ENCODE measurements at places on chromosomes 3 and 15.

DNA sequence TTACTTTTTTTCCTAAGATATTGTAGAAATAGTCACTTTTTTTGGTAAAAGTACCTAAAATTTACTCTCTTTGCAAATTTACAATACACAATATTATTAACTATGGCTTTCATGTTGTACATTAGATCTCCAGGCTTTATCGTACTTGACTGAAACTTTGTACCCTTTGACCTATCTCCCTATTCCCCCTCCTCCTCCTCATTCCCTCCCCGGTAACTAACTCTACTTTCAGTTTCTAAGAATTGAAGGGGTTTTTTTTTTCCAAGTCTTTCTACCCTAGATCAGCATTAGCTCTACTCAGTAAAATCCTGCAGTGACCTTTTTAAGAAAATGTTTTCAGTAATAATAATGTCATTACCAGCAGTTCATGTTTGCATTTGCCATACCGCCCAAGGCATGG, 10.1 kb downstream of the HACL1 start:
- DNase-seq: no peak

GRCh38 chr3:50617096-50617791, at the start of gene MAPKAPK3:
Gene MAPKAPK3 (plus strand): TSS chr3:50617151. CDS start chr3:50617566, 415 bp downstream.
- peak; percentile 55 for DNase-seq

GRCh38 chr3:133831966-133832801, 26.6 kb downstream of the SRPRB start:
- DNase-seq: no peak

GRCh38 chr3:183080628-183081027, 18.7 kb downstream of the MCCC1 start:
- no peak for DNase-seq

DNA sequence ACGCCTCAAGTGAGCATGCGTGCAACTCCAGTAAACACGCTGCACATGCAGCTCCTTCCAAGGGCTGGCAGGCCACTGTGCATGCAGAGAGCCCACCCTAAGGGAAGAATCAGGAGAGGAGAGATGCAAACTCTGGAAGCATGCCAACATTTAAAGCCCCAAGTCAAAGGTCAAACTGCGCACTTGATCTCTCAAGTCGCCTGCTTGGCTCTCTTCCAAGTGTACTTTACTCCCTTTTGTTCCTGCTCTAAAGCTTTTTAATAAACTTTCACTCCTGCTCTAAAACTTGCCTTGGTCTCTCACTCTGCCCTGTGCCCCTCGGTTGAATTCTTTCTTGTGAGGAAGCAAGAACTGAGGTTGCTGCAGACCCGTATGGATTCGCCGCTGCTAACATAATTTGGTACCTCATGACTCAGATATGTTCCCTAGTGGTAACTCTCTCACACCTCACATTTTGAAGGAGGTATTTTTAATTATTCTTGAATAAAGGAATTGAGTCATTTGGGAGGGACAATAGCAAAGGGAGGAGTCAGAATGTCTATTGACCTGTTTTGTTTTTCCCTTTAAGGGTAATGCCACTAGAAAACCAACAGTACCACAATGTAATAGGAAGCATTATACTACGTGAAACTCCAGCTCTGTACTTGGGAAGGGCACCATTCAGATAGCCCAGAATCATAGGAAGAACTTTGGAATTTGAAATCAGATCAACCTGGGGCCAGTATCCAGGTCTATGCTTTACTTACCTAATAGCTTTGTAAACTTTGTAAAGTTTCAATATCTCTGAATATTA, 19.6 kb upstream of the DGKG start:
- DNase-seq: no peak

GRCh38 chr3:112498914-112499711, at the start of gene BTLA:
Gene BTLA (minus strand): TSS chr3:112499472. CDS start chr3:112499358, 114 bp downstream.
- DNase-seq: peak; percentile 52

DNA sequence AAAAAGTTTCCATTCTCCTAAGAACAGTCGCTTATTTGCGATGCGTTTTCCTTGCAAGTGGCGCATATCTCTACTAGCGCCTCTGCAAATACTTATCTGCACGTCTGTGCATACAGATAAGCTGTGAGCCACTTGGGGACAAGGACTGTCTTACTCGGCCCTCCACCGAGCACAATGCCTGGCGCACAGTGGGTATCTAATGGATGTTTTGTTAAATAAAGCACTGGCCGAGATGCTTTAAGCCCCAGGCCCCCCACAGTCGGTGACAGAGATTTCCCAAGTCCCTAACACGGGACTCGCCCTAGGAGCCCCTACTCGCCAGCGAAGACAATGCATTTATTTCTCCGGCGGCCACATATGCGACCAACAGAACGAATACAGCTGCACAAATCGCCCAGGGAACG, 503 bp downstream of the HLTF start:
- DNase-seq: peak; percentile 37

GRCh38 chr3:99409961-99410360, 228.4 kb upstream of the COL8A1 start:
- no peak for DNase-seq

- no peak for DNase-seq
Observed at GRCh38 chr15:47707391-47707790, 9.9 kb upstream of the SEMA6D start.

- no peak for DNase-seq
Observed at GRCh38 chr3:189195302-189195701, 23.5 kb downstream of the TPRG1 start.

DNA sequence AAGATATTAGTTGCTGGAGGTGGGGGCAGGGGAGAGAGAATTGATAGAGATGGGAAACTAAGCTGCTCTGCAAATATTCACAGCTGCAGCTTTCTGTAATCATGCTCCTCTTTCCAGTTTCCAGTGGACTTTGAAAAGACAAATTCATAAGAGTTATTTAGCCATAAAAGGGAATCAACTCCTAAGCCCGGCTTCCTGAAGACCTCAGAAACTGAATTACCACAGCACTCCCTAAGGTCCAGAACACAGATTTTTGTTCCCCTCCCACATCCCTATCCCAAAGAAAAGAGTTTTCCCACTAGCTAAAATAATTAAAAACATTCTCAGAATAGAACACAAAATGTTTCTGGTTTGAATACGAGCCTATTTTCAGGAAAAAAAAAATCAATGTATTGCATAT, 871.8 kb upstream of the NR2F2 start:
- DNase-seq: no peak

GRCh38 chr3:186883686-186884058, 41.2 kb downstream of the ADIPOQ start:
- no peak for DNase-seq

DNA sequence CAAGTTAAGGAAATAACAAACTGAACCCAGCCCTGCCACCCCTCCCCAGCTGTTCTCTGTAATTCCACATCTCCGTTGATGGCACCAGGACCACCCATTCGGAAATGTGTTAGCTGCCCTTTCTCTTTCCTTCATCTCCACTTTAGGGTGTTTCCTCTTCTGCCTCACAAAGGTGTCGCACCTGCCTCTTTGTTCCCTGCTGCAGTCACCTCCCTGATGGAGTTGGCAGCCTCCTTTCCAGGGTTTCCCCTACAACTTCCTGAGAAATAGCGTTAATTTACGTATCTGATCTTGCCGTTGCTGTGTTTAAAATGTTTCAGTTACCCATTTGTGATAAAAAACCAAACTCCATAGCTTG, 57.3 kb downstream of the GPR171 start:
- no peak for DNase-seq

- DNase-seq: no peak
Observed at GRCh38 chr3:8482960-8483665, 18.5 kb upstream of the LMCD1 start.

- no peak for DNase-seq
Observed at GRCh38 chr3:50395070-50395860, 35.9 kb upstream of the TMEM115 start.

DNA sequence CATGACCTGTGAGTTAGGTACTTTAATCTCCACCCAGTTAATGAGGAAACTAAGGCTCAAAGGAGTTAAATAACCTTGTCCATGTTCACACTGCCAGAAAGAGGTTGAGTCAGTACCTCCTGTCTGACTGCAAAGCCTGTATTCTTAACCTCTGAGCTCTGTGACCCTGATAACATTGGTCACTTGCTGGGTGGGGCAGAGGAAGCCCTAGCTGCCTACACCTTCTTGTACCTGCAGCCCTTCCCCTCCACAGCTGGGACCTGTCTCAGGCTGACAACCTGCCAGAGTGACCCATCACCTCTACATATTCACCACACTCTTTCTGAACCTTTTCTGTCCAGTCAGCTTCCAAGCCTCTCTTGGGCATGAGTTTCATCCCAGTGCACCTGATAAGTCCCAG, 106.1 kb upstream of the HES1 start:
- no peak for DNase-seq

DNA sequence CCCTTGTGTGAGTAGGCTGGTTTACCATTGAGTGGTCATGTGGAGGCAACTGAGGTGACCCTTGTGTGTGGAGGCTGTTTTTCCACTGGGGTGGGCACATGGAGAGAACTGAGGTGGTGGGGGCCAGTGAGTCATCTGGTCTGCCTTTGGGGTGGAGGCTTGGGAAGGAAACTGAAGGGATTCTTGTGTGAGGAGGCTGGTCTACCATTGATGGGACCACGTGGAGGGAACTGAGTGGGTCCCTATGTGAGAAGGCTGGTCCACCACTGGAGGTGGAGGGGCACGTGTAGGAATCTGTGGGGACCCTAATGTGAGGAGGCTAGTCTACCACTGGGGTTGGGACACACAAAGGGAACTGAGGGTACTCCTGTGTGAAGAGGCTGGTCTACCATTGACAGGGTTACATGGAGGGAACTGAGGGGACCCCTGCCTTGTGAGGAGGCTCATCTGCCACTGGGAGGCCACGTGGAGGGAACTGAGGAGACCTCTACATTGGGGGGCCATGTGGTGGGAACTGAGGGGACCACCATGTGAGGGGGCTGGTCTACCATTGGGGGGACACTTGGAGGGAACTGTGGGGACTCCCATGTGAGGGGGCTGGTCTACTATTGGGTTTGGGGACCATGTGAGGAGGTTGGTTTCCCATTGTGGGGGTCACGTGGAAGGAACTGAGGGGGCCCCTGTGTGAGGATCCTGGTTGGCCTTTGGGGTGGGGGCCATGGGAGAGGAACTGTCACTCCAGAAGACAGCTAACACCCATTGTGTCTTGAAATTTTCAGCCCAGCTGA, 164.5 kb downstream of the WNT7A start:
- DNase-seq: no peak

DNA sequence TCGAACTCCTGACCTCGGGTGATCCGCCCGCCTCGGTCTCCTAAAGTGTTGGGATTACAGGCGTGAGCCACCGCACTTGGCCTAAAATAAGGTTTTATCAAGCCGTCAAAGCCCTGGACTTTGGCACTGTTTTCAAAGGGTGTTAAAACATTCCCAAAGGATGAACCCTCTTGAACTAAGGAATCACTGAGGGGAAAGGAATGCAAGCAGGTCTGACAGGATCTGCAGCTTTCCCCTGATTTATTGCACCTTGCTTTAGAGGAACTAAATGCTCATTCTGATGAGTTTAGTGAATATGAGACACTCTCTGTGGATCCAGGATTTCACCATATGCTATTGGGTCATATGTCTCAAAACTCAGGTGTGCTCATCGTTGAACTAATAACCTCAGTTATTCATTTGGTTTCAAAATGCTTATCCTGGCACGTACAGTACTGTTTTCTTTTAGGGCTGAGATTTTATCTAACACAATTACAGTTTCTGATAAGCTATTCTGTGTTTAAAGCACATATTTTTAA, 63.0 kb upstream of the TSC22D2 start:
- DNase-seq: no peak

GRCh38 chr15:31320022-31320421, 6.6 kb upstream of the KLF13 start:
- no peak for DNase-seq

GRCh38 chr3:139251529-139251928, 92.3 kb upstream of the MRPS22 start:
- no peak for DNase-seq

DNA sequence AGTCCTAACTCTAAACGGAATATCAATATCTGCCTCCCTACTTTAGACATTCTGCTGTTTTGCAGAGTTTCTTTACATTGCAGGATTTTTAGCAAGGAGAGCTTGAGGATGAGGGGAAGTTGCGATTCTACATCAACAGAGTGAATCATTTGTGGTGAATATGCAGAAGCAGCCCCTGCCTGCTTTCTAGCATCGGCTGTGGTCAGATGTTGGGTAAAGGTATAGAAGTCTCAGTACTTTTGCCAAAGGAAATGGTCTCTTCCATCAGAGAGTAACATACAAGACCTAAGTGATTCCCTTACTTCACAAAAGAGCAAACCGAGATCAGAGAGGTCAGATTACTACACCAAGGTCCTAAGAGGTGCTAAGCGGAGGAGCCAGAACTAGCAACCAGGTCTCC, 15.2 kb downstream of the ST3GAL6 start:
- DNase-seq: no peak

DNA sequence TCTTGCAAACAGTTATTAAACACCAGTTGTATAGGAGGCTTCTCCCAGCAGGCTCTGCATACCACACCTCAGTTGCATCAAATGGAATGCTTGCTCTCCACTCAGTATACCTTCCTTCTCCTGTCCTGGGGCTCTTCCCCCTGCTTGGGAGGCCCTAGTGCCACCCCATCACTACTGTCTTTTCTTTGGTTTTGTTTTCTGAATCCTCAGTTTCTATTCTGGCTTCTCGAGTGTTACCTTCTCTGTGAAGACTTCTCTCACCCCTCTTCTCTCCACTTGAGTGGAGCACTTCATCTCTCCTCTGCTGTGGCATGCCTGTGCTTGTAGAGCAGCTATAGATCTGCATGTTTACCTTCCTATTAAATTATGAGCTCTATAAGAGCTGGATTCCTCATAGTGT, 75.7 kb upstream of the TPRG1 start:
- no peak for DNase-seq

GRCh38 chr3:157285966-157286365, 126.0 kb upstream of the CCNL1 start:
- no peak for DNase-seq

DNA sequence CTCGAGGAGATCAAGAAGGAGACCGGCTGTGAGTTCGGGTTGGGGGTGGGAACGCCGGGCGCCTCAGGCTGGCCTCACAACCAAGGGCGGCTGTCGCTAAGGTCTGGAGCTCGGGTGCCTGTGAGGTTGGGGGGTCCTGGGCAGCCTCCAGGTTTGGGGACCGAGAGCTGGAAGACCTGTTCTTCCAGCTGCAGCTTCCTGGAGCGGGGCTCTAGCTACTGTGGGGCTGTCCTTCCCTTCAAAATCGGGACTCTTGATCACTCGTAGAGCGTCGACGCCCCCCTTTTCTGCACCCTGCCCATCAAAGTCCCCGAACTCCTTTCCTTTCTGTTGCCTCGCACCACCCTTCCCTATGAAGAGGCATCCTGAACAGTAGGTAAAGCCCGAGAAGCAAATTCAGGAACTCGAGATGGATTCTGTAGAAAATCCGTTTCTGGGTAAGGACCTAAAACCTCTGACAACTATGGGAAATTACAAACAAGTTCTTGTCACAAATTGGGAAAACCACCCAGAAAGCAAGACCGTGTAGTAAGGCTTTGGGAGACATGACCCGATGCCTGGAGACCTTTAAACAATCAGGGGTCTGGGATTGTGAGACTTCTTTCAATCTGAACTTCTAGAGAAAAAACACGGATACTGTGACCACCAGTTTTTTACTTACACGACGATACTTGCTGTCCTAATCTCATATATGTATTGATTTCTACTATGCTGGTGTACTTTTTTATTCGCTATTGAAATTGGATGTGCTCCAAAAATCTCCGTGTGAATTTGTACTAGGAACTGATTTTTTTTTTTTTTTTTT, 556 bp downstream of the CHP1 start:
- DNase-seq: no peak

Data from CD4-positive, alpha-beta T cell treated with Interleukin-17A for 4 hours (primary cell).